ENCODE measurements at places on chromosomes 1 and 21.

DNA sequence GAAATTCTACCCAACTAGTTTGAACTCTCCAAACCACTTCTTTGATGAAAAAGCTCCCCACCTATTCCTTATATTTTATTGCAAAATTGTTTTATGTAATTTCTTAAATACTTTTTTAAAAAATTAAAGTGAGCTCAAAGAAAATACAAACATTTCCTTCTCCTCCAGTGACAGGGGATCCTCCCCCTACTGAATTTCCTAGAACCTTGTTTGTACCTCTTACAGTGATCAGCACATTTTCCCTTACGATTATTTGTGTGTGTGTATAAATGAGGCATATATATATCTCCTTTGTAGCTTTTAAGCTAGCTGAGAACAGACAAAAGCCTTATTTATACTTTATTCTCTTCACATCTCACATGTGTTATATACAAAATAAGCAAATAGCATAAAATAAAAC is 44.4 kb downstream of the VAV3 start:
- no peak for DNase-seq

- no peak for DNase-seq
These were observed 5.6 kb upstream of the BSDC1 start for GRCh38 chr1:32399843-32400242.

- no peak for DNase-seq
These were observed 63.4 kb downstream of the DDR2 start for GRCh38 chr1:162695687-162696086.

GRCh38 chr1:2926447-2927055 is 94.7 kb upstream of the ACTRT2 start:
- no peak for DNase-seq

- no peak for DNase-seq
These were observed 53.4 kb upstream of the EDN2 start for GRCh38 chr1:41537788-41538351.

- no peak for DNase-seq
These were observed 64.5 kb downstream of the LRRC40 start for GRCh38 chr1:70140894-70141293.

- no peak for DNase-seq
These were observed 94.0 kb downstream of the IFI44 start for GRCh38 chr1:78743626-78744025.

GRCh38 chr1:156656806-156657740 is 15.2 kb downstream of the BCAN start:
- DNase-seq, result peak; percentile 35

DNA sequence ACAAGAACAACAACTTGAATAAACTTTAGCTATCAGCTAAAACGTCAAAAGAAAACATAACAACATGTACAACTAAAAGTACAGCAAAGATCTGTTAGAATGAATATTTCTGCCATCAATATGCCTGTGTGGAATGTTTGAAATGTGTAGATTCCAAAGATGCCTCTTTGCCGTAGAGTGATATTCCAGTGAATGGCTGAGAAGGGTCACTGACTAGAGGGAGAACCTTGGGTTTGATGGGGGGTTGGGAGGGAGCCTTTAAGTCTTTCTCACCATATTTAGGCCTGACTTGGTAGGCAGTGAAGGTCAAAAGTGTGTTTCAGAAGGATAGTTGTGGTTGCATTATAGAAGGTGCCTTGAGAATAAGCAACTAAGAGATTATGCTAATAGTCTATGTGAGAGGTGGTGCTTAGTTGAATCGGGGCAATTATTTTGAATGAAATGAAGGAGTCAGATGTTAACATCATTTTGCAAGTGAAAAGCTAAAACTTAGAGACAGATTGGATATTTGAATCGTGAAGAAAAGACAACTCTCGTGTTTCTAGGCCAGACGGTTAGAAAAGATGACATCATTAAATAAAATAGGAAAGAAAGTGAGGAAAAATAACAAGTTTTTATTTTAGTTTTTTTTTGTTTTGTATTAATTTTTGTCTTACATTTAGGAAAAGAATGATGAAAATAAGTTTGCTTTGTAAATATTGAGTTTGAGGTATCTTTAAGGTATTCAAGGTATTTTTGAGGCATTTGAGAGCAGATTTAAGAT is 53.8 kb downstream of the PLA2G4A start:
- no peak for DNase-seq

- no peak for DNase-seq
These were observed 150.9 kb downstream of the RERE start for GRCh38 chr1:8666389-8667167.

DNA sequence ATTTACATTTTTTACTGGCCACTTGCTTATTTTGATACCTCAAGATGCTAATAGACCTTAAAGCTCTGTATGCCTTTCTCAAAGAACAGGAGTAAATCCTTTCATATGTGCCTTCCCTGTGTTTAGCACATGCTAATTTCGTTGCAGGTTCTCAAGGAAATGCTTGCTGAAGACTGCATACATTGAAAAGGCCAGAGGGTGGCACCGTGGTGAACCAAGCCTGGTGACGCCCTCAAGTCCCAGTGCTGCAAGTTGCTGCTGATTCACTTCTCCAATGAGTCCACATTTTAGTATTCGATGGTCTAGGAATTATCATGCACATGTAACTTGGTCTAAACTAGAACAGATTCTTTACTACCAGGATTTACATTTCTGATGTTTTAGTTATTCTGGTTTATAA is 94.1 kb downstream of the CLDN17 start:
- DNase-seq, result no peak

DNA sequence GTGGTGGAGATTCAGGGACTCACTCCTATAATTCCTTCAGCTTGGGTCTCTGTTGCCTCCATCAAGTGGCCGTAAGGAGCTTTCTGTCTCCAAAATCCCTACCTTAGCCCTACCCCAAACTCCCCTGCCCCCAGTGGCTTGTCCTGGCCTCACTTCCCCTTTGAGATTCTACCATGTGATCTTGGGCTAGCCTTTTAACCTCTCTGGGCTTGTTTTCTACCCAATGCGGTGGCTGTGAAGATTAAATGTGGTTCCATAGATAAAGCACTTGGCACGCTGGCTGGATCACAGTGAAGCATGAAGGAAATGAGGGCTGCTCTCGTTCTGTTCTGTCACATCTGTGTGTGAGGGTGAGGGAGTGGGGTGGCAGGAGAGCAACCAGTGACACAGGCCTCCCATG is 43.6 kb downstream of the FAAH start:
- no peak for DNase-seq

- DNase-seq, result no peak
These were observed 17.0 kb downstream of the S100A7 start for GRCh38 chr1:153443486-153443885.
